OCI-LY7 (cell line): ENCODE measurements at places on chromosomes 2 and 18.

DNA sequence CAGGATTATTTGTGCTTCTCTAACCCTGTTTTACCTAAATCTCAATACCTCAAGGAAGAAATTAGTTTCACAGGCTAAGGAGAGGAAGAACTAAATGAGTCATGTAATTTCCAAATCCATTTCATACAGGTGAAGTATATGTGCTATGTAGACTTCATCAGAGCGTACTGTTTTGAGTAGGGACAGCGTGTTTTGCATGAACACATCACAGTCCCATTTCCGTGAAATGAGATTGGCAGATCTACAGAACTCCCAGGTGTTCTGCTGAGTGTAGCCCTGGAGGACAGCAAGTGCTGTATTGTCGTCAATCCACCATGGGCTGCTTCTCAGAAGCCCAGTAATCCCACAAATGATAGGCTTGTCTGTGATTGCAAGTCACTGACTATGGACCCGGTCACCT, 97.7 kb downstream of the XRCC5 start:
- DNase-seq = no peak

- DNase-seq = no peak
These were observed 241.2 kb downstream of the SEPTIN10 start for GRCh38 chr2:109372614-109373013.

DNA sequence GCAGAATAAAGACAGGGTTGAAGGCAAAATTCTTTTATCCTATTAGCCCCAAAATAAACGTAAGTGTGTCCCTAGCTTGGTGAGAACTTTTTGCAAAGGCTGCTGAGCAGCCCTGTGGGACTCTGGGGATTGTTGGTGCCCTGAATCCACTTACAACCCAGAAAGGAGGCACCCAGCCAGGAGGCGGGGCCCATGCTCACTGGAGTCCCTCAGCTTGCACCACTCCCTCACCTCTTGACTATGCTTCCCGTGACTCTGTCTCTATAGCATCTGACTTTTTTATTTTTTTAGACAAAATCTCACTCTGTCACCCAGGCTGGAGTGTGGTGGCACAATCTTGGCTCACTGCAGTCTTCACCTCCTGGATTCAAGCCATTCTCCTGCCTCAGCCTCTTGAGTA, 15.8 kb upstream of the COL6A3 start:
- no peak for DNase-seq

- no peak for DNase-seq
These were observed 45.0 kb downstream of the PMS1 start for GRCh38 chr2:189829102-189829833.
